GM20000 (cell line): ENCODE measurements at places on chromosomes 11 and 22.

DNA sequence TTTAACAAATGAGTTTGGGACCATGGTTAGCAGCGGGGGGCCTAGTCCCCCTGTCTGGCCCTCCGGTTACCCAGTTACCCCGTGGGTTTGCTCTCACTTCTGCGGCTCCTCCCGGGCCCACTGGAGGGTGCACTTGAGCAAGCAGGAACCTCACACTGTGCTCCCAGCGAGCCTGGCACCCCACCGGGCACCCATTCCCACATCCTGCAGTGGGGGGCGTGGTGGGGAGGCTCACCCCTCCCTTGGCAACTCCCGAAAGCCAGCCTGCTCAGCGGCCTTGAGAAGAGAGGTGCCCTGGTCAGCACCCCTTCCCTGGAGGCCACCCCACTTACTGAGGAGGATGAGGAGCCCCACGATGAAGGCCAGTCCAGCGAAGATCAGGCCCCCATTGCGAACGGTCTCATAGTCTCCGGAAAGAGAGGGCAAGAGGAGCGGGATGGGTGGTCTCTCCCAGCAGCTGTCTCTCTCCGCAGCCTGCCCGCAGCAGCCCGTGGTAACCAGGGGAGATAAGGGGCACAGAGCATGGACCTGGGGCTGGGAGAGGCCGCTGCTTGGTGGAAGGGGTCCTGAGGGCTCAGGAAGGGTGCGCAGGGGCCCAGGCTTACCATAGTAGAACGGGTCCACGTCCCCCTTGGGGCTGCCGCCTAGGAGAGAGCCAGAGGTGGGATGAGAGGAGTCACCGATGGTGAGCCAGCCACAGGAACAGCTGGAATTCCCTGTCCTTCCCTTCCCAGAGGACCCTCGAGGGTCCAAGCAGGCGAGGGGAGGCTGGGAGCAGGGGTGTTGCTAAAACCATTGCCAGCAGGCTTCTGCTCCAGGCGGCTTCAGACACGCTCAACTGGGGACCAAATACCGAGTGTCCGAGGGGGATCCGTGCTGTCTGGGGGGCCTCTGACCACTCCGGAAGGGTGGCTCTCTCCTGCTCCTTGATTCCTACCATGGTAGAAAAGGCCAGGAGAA, 2.2 kb downstream of the FXYD2 start:
- no peak for DNase-seq

DNA sequence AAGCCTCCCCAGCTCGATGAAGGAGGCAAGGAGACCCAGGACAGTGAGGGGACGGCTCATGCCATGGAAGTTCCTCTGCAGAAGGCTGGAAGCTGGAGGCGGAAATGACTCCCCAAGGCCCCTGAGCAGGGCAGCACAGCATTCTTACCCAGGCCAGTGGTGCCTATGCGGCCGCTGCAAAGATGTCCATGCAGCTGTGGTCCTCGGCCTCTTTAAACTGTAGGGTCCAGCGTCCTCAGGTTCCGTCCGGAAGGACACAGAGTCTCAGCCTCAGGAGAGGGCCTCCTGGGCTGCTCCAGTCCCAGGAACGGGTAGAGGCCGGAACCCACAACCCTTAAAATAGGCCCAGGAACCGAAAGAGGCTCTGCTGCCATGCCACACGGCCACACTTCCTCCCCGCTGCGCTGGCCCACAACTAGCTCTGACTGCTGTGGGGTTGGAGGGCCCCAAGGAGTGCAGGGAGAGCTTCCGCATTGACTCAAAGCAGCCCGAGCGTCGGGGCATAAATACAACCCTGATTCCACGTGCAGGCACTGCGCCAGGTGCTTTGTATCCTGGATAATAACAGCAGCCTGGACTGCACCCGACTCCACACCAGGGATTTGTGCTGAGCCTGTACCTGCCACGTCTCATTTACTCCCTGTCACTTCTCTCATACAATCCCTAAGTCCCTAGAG, 5.5 kb downstream of the KIAA0930 start:
- peak; percentile 69 for DNase-seq

DNA sequence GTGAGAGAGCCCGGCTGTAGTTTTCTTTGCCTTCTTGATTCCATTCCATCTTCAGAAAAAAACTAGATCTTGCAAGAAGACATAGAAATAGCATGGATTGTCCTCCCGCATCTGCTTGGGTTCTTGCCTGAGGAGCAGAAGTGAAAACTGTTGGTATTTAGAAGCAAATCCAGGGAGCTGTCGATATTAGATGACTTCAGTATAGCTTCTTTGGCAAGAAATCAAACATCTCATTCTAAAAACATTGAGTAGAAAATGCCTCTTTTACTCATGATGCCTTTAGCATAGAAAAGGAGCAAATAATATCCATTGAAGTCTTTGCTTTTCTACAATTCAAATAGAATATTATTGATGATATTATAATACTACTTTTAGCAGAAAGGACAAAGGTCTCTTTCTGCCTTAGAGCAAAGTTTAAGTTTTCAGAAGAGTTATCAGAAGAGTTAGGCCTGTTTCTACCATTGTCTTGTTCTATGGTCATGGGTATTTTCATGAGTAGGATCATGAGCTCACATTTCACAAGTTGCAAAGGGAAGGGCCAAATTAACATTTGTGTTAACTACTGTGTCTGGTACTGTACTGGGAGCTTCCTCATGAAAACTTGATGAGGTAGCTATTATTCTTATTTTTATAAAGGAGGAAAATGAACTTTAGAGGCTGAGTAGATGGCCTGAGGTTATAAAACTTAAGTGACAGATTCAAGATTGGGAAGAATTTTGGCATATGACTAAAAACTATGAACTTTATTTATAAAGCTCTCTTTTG, 49.7 kb downstream of the EXT2 start:
- no peak for DNase-seq

GRCh38 chr22:17888855-17889254, 114.6 kb upstream of the BID start:
- no peak for DNase-seq

DNA sequence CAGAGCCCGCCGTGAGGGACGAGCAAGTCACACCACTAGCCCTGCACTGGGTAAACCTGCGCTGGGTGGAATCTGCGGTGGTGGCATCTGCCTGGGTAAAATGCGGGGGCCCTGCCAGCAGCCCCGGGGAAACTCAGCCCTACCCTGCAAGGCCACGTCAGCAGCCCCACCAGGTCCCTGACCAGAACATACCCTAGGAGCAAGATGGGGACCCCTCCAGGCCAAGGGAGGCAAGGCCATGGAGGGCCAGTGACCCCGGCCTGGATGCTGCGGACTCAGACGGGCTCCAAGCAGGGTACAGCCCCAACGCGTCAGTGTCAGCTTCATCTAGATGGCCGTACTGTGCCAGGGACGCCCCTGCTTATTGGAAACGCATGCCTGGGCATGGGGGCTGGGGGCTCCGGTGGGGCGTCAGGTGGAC, 26.3 kb downstream of the TOLLIP start:
- no peak for DNase-seq

GRCh38 chr22:24994070-24994763, 41.7 kb downstream of the KIAA1671 start:
- DNase-seq, result no peak

GRCh38 chr11:59877325-59877724, 1.3 kb upstream of the OOSP3 start:
- no peak for DNase-seq

GRCh38 chr11:72234514-72234830, 9.5 kb downstream of the PHOX2A start:
- DNase-seq, result no peak

DNA sequence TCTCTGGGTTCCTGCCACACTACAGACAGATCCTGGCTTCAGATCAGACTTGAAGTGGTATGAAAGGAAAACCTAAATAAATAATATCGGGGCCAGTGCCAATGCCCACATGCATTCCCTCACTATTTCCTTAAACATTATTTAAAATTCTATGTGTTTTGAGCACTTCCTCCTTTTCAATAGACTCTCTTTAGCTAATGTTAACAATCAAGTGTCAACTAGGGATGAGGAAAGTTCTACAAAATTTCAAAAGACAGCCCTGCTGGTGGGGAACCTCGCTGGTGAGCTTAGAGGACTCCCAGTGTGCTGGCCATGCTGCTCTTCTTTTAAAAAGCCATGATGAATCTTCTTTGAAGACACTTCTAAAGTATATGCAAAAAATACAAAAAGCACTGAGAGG, 87.5 kb downstream of the ENTHD1 start:
- no peak for DNase-seq

GRCh38 chr11:46200537-46201281, 76.8 kb upstream of the CREB3L1 start:
- DNase-seq, result no peak

DNA sequence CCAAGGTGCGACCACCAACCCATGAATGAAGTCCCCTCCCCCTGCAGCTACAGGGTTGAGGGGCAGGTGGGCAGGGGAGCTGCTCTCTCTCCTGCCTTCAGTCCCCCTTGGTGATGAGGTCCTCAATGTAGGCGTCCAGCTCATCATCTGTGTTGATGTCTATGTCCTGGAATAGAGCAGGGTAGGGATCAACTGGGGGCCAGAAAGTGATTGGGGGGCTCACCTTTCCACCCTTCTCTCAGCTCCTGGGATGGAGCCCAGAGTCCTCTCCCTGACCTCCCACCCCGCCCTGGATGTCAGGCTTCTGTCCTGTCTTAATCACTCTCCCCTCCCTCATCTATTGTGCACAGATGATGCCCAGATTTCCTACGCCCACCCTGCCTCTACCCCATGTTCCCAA, 41.9 kb downstream of the MORC2 start:
- DNase-seq, result no peak

DNA sequence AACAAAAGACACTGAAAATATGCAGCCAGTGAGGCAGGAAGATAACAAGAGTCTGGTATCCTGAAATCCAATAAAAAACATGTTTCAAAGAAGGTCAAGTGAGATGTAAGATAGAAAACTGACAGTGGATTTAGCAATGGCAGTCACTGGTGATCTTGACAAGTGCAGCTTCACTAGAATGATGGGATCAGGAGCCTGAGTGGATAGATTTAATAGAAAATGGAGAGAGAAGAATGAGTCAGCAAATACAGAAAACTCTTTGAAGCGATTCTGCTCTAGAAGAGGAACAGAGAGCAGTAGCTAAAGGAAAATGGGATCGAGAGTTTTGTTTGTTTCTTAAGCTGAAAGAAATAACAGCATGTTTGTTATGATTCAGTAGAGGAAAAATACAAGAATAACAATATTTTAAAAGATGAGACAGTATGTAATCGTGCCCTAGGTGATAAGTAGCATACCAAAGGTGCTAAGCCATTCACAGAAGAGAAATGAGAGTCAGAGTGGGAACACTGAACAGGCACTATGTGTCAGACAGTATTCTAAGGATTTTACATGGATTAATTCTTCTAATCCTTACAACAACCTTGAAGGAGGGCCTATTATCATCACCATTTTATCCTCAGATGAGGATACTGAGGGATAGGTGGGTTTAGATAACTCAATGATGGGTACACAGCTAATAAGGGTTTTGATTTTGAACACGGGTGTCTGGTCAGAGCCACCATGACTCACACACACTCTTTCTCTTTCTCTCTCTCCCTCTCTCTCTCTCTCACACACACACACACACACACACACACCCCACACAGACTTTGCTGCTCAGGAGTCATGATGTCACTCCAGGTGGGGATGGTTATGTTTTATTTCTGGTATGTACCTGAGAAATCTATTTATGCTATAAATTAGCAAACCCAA, 36.3 kb downstream of the MRE11 start:
- DNase-seq, result no peak

DNA sequence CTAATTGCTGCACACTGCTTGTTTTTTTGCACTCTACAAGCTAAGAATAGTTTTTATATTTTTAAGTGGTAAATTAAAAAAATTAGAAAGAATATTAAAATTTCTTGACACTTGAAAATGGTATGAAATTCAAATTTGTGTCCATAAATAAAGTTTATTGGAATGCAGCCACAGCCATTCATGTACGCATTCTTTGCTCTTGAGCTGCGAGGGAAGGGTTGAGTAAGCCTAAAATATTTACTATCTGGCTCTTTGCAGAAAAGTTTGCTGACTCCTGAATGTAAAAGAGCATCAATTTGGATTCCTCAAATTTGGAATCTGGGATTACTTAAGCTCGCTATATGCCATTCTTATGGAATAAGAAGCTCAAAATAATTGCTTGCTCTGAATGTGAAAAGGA, 3.4 kb upstream of the ADAMTS8 start:
- DNase-seq, result no peak

DNA sequence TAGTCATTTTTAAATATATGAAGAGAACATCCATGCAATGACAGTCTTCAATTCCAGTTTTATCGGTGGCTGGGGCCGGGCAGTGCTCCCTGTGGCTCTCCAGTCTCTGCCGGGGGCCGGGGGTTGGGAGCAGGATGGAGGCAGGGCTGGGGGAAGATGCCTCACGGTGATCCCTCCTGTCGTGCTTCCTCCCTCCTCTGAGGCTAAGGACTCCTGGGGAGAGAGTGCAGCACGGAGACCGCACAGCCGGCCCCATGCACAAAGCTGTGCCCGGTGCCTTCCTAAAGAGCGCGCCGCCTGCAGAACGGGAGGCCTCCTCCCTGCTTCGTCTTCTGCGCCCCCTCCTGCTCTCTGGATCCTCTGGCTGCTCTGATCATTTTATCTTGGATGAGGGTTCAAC, 20.5 kb downstream of the GAL start:
- no peak for DNase-seq

DNA sequence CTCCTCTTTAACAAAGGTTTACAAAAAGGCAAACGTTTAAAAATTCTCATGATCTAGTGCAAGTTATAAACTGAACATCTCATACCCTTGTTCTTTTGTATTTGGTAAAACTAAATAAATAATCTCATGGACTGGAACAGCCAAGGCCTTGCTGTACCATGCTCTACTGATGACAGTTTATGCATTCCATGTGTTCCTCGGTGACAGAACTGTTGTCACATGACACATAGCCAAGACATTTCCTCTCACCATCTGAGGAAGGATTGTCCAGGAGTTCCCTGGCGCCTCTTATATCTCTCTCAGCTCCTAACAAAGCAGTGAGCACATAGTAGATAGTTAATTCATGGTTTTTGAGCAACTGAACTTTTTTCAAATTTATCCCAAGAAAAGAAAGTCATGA, 12.6 kb downstream of the CCDC83 start:
- DNase-seq, result no peak

GRCh38 chr22:48091060-48091650, 1328.7 kb downstream of the TBC1D22A start:
- no peak for DNase-seq

DNA sequence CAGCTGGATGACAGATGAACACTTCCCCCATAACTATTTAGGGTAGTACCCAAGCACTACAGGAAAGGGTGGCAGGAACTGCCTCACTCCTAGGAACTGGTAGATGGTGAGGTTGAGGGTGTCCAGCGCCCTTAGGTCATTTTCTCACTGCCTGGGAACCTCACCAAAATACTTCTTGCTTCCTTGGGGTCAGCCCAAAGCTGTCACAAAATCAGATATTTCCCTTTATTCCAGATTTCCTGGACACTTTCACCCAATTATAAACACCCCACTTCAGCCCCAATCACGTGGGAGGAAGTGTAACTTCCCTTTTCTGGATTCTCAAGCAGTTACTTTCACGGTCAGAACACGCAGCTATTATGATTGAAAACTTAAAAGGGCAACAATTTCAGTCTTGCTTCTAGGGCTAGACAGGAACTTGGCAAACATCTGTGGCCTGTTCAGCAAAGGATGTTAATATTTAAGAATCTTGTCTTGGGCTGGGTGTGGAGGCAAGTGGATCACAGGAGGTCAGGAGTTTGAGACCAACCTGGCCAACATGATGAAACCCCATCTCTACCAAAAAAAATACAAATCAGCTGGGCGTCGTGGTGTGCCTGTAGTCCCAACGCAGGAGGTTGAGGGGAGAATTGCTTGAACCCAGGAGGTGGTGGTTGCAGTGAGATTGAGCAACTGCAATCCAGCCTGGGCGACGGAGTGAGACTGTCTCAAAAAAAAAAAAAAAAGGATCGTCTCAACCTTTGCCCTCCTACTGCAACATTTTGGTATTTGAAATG, 4.0 kb downstream of the FTH1 start:
- no peak for DNase-seq
